Fibroblast of skin of scalp (primary cell): ENCODE measurements at places on chromosomes 12 and 14.

DNA sequence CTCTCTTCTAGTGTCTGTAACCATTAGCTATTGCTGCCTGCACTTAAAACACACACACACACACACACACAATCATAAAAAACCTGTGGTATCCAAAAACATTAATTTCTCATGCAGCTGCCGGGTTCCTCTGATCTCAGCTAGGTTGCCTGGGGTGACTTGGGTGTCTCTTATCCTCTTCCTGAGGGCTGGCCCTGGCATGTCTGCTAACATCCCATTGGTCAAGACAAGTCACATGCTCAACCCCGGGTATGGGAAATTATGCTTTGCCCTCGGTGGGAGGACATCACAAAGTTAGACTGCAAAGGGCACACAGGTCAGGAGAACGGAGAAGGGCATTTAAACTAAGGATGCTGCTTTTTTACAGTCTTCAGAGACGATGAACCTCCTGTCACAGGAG lies 55.7 kb downstream of the TRPV4 start:
- peak; percentile 33 for DNase-seq

- DNase-seq, result no peak
Measured at GRCh38 chr12:26799741-26800140, 33.3 kb downstream of the ITPR2 start.

DNA sequence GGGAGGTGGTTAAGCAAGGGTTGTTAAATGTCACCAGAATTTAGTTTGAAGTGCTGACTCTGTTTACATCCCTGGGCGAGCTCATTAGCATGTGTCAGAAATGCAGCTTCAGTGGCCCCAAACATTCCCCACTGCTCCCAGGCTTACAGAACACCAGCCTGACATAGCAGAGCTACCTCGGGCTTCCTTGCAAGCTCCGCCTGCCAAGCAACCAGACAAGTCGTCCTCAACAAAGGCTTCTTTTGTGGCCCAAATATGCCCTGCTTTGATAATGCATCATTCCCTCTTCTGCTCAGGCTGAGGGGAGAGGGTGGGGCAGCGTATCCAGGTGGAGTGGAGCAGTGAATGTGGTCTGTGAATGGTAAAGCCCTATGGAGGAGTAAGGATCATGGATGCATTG lies 28.0 kb downstream of the ERH start:
- no peak for DNase-seq

DNA sequence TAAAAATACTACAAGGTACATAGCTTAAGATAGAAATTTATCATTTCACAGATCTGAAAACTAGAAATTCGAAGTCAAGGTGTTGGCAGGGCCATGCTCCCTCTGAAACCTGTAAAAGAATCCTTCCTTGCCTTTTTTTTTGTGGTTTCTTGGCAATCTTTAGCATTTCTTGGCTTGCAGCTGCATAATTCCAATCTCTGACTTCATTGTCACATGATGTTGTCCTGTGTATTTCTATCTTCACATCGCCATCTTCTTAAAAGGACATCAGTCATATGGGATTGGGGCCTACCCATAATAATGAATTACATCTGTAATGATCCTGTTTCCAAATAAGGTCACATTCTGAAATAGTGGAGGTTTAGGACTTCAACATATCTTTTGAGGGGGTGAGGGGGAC lies 250.4 kb downstream of the TMTC2 start:
- DNase-seq, result peak; percentile 12

GRCh38 chr12:65968359-65968758 lies 144.1 kb downstream of the HMGA2 start:
- no peak for DNase-seq

DNA sequence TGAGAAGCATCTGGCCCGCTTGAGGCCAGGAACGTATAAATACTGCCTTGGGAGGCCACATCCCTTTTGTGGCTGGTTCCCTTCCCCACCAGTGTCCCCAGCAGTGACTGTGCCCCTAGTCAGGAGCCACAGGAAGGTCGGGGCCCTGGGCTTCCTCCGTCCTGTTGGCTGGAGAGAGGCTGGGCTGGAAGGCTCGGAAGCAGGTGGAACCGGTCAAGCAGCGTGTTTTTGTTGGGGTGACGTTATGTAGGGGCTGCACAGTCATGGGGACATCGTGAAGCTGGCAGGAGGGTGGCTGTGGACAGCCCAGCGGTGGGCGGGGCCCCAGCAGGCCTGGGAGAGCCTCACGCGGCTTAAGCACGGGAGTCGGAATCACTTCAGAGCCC lies 10.1 kb downstream of the XRCC3 start:
- DNase-seq, result no peak
